Thoracic aorta (tissue), 2 donors: ENCODE measurements at places on chromosomes 3 and 15. TPM values are rescaled to one million over a fixed set of nuclear protein-coding genes. Genes with fewer than 3 reads are reported as not detected.

DNA sequence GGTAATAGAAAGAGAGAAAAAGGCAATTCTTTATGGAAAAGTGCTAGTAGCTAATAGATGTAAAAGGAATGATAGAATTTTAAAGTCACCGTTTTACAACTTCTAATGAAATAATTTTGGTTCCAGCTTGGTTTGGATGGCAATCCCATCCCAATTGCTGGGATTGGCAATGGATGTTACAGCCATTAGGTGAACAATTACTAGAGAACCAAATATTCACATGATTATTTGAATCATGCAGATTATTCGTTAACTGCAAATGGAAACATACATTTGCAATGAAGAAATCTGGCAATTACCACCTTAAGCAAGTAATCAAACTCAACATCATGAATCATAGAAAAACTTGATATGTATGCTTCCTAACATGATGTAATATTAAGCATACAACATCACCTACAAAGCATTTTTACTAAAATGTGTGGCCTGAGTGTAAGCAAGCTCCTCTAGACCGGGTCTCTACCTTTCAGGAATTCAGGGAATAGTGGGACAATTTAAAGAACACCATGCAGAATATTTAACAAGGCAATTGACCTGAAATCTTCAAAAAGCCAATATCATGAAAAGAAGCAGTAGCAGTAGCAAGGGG, 26.2 kb upstream of the ANP32A start:
- H3K27me3 ChIP-seq, result peaks cover 9% of the 10 kb centered on the region
- H3K27ac ChIP-seq, result no peak overlapping the region
- peaks cover 10% of the 10 kb centered on the region for H3K4me1 ChIP-seq

- no peak overlapping the region for H3K27ac ChIP-seq
- H3K4me3 ChIP-seq, result no peak overlapping the region
- no peaks in the 10 kb centered on the region for H3K27me3 ChIP-seq
- H3K4me1 ChIP-seq, result peaks cover 10% of the 10 kb centered on the region
- no peak for DNase-seq
These were observed 106.2 kb downstream of the XXYLT1 start for GRCh38 chr3:195164573-195165264.

- no peak overlapping the region for H3K27ac ChIP-seq
- no peak overlapping the region for H3K4me3 ChIP-seq
- no peak for DNase-seq
- no peaks in the 10 kb centered on the region for H3K36me3 ChIP-seq
These were observed 150.3 kb downstream of the TLE3 start for GRCh38 chr15:69947394-69947793.

DNA sequence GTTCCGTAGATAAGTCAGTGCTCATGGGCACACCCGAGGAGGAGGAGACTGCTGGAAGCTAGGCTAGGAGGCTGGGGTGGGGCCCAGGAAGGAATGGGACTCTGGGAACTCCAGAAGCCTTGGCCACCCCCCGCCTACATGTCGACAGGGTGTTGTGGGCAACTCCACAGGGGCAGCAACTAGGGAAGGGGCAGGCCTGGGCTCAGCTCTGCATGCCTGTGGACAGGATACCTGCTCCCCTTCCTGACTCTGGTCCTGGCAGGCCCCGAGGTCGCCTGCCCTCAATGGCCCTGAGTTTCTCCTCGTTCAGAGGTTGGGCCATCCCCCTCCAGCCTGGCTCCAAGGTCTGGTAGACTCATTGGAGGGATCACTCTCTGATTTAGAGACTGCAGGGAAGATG, 138.9 kb upstream of the LINGO1 start:
- no peaks in the 10 kb centered on the region for H3K27me3 ChIP-seq
- H3K27ac ChIP-seq, result no peak overlapping the region
- H3K4me1 ChIP-seq, result no peaks in the 10 kb centered on the region

Gene MYLK
- 563 TPM for total RNA-seq

DNA sequence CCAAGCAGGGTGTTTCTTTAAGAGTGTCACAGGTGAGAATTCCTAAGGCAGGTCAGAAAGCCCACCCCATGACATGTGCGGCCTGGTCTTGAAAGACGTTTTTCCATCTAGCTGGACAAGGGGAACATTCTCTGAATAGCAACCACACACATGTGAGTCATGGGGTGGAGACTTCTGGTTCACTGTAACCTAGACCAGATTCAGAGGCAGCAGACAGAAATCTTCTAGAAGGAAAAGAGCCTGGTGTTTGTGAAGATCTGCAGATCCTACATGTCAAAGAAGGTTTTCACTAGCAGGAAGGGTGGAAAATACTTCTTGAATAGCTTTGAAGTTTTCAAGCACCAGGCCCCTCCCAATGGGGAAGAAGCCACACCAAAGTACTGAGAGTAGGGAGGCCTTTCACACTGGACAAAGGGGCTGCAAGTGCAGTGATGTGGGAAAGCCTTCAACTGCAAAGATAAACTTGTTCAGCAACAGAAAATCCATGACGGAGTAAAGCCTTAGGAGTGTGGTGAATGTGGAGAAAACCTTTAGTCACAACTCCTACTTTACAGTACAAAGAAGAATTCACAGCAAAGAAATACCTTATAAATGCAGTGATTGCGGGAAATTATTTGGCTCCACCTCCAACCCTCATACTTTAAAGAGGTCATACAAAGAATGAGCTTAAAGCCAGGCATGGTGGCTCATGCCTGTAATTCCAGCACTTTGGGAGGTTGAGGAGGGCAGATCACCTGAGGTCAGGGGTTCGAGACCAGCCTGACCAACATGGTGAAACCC, 17.6 kb downstream of the ADAM10 start:
- H3K4me1 ChIP-seq, result peaks cover 13% of the 10 kb centered on the region
- H3K27ac ChIP-seq, result no peak overlapping the region
- no peaks in the 10 kb centered on the region for H3K27me3 ChIP-seq
- no peaks in the 10 kb centered on the region for H3K36me3 ChIP-seq
- DNase-seq, result no peak

Gene TLR9
- total RNA-seq, result not detected

DNA sequence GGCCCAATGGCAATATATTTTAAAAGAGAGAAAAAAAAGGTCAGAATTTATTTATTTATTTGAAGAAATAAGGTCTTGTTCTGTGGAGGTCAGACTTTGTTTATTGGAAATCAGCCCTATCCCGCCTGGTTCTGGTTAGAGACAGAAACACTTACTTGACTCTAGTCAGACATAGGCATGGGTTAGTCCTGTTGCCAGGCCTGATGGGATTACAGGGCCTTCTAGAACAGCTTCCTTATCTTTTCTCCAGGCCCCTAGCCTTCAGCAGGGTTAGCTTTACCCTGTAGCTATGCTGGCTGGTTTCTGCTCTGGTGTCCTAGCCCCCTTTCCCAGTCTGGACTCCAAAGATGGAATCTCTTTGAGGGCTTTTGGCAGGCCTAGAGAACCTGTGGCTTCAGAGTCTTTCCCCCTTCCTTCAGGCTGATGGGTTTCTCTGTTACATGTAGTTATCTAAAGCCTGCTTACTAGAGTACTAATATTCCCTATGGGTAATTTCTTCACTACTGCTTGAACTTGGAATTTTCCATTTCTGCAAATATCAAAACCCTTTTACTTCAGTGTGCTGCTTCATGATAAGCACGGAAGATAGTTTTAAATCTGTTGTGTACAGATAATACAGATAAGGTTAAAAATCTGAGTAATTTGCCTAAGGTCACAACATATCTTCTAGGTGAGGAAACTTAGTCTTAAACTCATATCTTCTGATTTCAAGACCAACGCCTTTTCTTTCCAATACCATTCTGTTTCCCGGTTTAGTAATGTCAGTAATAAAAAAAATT, 10.6 kb downstream of the IREB2 start:
- H3K27me3 ChIP-seq, result no peaks in the 10 kb centered on the region
- H3K4me1 ChIP-seq, result peaks cover 22% of the 10 kb centered on the region
- no peak for DNase-seq
- no peak overlapping the region for H3K27ac ChIP-seq
- peaks cover 10% of the 10 kb centered on the region for H3K36me3 ChIP-seq

GRCh38 chr15:91192285-91192684, 92.2 kb downstream of the SV2B start:
- H3K27me3 ChIP-seq, result no peaks in the 10 kb centered on the region
- H3K4me3 ChIP-seq, result no peak overlapping the region
- H3K36me3 ChIP-seq, result no peaks in the 10 kb centered on the region
- H3K4me1 ChIP-seq, result no peaks in the 10 kb centered on the region

Gene ZNF385D
- 81.3 TPM for total RNA-seq

- no peak for DNase-seq
- no peak overlapping the region for H3K4me3 ChIP-seq
- H3K27ac ChIP-seq, result no peak overlapping the region
- H3K27me3 ChIP-seq, result no peaks in the 10 kb centered on the region
- H3K36me3 ChIP-seq, result peaks cover 34% of the 10 kb centered on the region
- H3K4me1 ChIP-seq, result no peaks in the 10 kb centered on the region
These were observed 307.6 kb upstream of the LRRFIP2 start for GRCh38 chr3:37481982-37482381.

- H3K27ac ChIP-seq, result no peak overlapping the region
- H3K27me3 ChIP-seq, result no peaks in the 10 kb centered on the region
- H3K36me3 ChIP-seq, result no peaks in the 10 kb centered on the region
- H3K4me1 ChIP-seq, result peaks cover 7% of the 10 kb centered on the region
- DNase-seq, result no peak
These were observed 8.8 kb downstream of the PTPN9 start for GRCh38 chr15:75570126-75570845.

- peaks cover 42% of the 10 kb centered on the region for H3K4me1 ChIP-seq
- H3K27ac ChIP-seq, result no peak overlapping the region
- no peaks in the 10 kb centered on the region for H3K36me3 ChIP-seq
- no peaks in the 10 kb centered on the region for H3K27me3 ChIP-seq
- no peak for DNase-seq
These were observed 334.9 kb downstream of the PTPRG start for GRCh38 chr3:61896251-61896650.

- no peaks in the 10 kb centered on the region for H3K36me3 ChIP-seq
- no peak overlapping the region for H3K27ac ChIP-seq
These were observed 9.3 kb upstream of the PLXND1 start for GRCh38 chr3:129615751-129616281.

- no peak overlapping the region for H3K27ac ChIP-seq
- no peak overlapping the region for H3K4me3 ChIP-seq
- H3K4me1 ChIP-seq, result no peaks in the 10 kb centered on the region
- H3K36me3 ChIP-seq, result no peaks in the 10 kb centered on the region
- no peak for DNase-seq
These were observed 44.1 kb downstream of the C3orf20 start for GRCh38 chr3:14719006-14719405.

Gene PRSS50
- total RNA-seq, result 0.54 TPM

DNA sequence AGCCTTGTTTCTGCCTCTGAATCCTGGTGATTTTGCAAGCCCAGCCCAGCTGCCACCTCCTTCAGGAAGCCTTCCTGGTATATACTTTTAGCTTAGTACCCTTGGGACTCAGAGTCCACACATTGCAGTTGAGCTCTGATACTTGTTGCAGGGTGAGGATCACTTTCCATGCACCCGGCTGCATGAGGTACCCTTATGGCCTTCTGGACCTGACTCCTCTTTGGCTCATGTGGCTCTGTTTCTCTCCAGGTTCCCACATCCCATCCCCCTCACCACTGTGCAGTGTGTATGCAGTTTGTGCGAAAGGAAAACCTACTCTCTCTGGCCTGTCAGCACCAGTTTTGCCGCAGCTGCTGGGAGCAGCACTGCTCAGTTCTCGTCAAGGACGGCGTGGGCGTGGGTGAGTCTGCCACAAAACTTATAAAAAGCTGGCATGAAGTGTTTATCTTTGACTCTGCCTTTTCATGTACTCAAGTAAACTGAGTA, 23.1 kb upstream of the P4HTM start:
- no peak for DNase-seq
- no peaks in the 10 kb centered on the region for H3K4me1 ChIP-seq
- no peak overlapping the region for H3K4me3 ChIP-seq
- peaks cover 39% of the 10 kb centered on the region for H3K36me3 ChIP-seq

GRCh38 chr3:64039981-64040733, 16.9 kb upstream of the PSMD6 start:
- no peak overlapping the region for H3K4me3 ChIP-seq
- H3K27ac ChIP-seq, result no peak overlapping the region
- no peak for DNase-seq
- no peaks in the 10 kb centered on the region for H3K27me3 ChIP-seq
- H3K36me3 ChIP-seq, result no peaks in the 10 kb centered on the region
- H3K4me1 ChIP-seq, result no peaks in the 10 kb centered on the region

Gene PEX11A
- total RNA-seq, result 4.5 TPM

Gene LDHAL6B
- not detected for total RNA-seq

GRCh38 chr3:11626084-11626463, 17.6 kb downstream of the VGLL4 start:
- H3K4me3 ChIP-seq, result no peak overlapping the region
- peaks cover 49% of the 10 kb centered on the region for H3K4me1 ChIP-seq
- no peak for DNase-seq
- no peaks in the 10 kb centered on the region for H3K27me3 ChIP-seq
- H3K36me3 ChIP-seq, result no peaks in the 10 kb centered on the region

DNA sequence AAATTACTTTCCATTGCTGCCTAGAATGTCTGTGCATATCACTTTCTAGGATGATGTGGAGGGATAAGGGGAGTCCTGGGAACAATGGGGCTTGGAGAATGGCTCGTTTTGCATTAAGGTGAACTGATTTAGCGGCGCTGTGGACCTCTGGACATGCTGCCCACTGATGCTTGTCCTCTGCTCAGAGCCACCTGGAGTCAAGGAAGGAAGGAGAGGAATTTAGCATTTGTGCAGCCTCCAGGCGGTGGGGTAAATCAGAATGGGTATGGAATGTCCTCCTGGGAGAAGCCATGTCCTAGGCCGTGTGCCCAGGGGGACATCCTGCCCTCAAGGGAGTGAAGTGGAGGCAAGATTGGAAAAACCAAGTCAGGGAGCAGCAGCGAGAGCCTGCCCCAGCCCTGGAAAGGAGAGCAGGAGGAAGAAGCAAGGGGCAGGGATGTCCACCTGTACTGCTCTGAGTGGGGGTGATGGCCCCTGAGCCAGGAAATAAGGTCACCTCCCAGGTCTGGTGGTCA, 37.8 kb downstream of the KY start:
- no peaks in the 10 kb centered on the region for H3K27me3 ChIP-seq
- no peak overlapping the region for H3K4me3 ChIP-seq
- H3K4me1 ChIP-seq, result no peaks in the 10 kb centered on the region
- no peak for DNase-seq

GRCh38 chr3:18723206-18723810, 298.2 kb upstream of the SATB1 start:
- H3K27ac ChIP-seq, result no peak overlapping the region
- no peak overlapping the region for H3K4me3 ChIP-seq
- DNase-seq, result no peak
- H3K4me1 ChIP-seq, result no peaks in the 10 kb centered on the region
- H3K36me3 ChIP-seq, result no peaks in the 10 kb centered on the region
